Hematopoietic multipotent progenitor cell (in vitro differentiated cells): ENCODE measurements at places on chromosomes 3 and 15. TPM values are rescaled to one million over a fixed set of nuclear protein-coding genes. Genes with fewer than 3 reads are reported as not detected.

DNA sequence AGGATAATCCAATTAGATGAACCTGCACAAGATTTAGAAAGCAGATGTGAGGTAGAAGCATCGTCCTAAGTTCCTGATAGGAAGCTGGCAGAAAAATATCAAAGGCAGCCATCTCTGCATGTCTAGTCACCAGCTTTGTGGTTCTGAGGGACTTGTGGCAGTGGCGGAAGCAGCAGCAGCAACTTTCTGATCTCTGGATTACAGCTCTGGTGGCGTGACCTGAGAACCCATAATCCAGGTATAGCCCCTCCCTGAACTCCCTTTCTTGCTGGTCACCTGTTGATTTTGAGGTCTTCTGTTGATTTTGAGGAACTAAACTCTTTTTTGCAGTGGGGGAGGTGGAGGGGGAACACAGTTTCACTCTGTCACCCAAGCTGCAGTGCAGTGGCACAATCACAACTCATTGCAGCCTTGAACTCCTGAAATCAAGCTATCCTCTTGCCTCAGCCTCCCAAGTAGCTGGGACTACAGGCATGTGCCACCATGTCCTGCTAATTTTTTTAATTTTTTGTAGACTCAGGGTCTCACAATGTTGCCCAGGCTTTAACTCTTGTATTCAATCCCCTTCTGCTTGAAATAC lies 7.9 kb downstream of the FSIP1 start:
- no peak for DNase-seq

DNA sequence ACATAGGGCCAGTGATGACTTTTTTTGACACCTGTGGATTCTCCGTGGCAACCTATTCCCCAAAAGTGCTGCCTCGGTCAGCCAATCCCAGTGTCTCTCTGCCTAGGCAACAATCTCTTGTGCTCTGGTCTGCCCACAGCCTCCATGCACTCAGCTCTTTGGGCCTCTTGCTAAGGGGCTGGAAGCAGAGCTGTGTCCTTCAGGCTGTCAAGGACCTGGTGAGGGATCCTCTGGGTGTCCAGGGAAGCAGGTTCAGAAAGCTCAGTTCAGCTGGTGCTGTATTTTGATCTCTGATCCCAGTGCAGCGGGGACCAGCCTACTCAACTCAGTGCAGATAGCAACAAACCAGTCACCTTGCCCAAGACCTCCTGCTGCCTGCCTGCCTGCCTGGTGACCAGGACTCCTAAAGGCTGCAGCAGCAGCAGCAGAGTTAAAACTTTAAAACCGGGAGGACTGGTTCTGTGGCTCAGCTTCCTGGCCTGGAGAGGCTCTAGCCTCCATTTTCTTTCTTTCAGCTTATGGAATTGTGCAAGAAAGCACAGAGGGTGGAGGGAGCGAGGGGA lies 6.2 kb downstream of the PAK6 start:
- no peak for DNase-seq

DNA sequence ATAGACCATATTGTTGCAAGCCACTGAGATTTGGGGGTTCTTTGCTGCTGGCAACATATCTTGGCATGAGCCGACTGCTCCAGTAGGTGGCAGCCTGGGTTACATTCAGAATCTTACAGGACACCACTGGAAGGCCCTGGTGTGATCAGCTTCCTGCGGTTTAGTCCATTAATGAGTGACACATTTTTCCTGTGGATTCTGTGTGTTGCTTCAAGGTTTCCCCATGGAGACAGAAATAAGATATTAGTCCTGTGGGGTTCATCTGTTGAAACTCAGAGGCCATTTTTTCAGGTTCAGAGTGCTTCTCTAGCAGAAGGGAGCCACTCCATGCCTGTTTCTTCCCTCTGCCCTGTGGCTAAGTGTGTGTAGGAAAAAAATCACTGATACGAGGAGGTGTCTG lies 116.2 kb downstream of the MFSD1 start:
- DNase-seq, result no peak

DNA sequence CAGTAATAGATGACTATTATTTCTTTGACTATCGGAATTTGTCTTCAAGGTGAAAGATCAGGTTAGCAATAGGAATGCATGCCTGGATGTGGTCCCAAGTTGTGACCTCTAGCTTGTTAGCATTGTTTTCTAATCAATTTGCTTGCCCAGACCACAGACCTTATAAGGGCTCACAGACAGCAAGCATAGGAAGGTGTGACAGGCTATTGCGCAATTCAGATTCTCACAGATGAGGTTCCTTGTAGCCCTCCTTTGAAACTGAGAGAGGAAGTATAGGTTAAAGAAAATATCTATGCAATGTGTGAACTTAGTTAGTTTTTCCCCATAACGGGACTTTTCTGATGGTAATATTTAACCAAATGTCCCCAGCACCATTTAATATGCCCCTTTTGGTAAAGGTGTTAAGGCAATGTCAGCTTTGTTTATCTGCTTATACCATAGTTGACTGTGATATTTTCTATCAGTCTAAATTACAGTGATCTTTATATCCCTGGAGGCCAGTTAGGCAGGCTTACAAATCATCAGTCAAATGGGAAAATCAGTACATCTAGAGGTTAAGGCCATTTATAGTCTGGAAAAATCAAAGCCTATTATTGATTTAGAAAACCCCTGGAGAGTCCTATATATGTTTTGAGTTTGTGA lies 168.1 kb upstream of the MBNL1 start:
- no peak for DNase-seq

- no peak for DNase-seq
Observed at GRCh38 chr3:15438983-15439382, 11.6 kb downstream of the EAF1 start.

DNA sequence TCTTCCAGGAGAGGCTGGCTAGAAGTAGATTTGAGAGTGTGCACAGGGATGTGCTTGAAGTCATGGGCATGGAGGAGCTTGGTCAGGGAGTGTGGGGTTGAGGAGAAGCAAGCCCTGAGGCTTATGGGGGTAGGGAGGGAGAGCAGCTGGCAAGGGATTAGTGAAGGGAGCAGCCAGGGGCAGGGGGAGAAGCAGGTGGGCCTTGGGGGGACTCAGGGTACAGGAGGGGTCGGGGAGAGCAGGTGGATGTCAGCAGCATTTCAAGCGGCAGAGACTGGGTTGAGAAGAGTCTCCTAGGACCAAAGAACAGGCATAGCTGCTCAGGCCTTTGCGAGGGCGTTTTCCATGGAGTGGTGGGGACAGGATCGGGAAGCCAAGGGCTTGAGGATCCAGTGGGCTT lies 3.4 kb upstream of the LMAN1L start:
- DNase-seq, result no peak

GRCh38 chr15:51185213-51186159 lies 90.8 kb upstream of the TNFAIP8L3 start:
- no peak for DNase-seq

- no peak for DNase-seq
Observed at GRCh38 chr3:6351752-6352151, 509.2 kb upstream of the GRM7 start.

DNA sequence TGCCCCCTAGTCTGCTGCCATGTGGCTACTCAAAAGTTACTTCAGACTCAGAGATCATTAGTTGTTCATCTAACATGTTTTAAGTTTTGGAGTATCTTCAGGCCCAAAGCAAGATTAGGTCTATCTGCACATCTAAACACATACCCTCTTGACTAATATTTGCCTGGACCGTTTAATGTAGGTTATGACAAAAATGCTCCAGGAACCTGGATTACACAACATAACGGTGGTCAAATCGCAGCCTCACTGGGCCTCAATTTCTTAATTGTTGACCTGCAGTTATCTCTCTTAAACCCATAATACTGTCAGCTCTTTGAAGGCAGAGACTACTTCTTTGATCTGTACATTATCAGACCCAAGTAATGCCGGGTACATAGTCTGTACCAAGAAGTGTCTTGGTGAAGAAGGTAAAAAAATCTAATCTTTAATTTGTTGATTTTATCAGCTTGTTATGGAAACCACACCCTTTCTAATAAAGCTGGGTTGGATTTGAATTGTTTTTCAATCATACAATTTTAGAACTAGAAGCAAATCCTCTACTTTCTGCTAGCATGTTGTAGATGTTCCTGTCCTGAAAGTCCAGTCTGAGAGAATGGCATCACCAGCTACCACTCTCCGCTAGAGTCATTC lies 3.6 kb downstream of the SNRK start:
- no peak for DNase-seq

DNA sequence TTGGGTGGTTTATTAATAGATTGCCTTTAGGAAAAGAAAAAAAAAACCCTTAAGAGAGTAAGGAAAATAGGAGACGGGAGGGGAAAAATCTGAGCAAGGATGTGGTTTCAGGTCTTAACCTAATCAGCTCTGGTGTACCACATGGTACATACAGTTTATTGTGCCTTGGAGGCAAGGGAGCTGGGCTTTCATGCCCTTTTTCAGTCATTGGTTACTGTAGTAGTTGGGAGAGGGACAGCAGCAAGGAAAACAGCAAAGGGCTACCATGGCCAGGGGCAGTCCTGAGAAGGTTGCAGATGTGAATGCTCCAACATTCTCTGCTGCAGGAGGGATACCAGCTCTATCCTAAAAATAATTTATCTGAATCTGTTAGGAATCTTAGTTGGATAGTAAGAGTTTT lies 5.9 kb downstream of the CMC1 start:
- no peak for DNase-seq

DNA sequence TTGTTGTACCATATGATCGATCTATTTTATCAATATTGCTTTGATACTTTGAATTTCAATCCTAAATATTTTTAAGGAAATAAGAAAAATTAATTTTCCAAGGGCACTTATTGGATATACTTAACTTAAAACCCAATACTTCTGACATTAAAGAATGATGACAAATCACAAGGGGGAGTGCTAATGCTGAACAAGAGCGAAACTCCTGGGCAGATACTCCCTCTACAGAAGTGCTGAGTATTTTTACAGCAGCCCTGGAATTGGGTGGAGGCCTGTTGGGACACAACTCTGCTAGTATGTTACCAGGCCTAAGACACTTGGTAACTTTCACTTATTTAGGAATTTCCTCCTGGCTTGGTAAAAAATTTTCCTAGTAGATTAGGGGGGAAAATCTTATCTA lies 46.2 kb downstream of the DENND6A start:
- peak; percentile 26 for DNase-seq

DNA sequence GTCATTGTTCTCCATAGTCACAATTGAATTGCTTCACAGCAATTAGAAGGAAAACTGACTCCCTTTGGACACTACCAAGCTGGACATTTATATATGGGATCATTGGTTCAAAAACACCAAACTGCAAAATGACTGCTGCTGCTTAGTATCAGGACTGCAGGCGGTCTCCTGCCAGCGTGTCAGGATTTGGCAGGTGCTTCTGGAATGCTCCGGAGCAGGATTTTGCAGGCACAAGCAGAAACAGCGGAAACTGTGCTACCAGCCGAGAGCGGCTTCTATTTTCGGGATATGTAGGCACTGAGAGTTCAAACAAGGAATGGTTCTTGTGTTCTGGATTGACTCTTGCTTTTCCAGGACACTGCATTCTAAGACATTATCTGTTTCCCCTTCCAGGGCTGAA lies 95.5 kb downstream of the SSR3 start:
- DNase-seq, result no peak

- DNase-seq, result no peak
Observed at GRCh38 chr3:32193101-32193500, 45.4 kb upstream of the CMTM8 start.

DNA sequence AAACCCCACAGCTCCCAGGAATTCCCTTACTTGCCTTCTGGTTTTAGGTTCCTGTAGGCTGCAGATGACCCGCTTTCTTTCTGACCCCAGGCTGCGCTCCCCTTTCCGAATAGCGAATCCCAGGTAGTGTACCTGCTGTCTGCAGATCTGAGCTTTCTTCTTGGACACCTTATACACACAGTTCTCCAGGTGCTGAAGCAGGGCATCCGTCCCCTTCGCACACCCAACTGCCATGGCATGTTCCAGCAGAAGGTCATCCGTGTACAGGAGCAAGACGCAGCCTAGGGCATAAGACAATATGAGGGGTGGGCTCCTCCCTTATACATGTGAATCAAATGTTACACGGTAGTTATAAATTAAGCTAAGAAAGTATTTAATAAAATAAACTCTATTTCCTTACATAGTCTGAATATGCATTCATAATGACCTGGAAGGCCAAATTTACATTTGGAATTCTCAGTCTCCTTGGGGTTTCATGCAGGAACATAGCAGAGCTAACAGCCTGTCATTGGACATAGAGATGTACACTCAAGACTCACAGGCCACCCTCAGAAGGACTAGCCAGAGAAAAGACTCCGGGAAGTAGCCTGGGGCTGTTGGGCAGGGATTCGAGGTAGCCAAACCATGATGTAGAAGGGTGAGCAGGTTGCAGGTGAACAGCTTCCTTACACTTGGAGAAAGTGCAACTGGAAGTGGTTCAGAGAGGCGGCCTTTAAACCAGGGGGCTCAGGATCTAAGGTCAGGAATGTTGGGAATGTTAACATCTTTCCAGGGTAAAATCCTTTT lies 8.2 kb upstream of the DNAAF4 start:
- no peak for DNase-seq

GRCh38 chr3:146557745-146558144 lies 13.3 kb upstream of the PLSCR1 start:
- no peak for DNase-seq

DNA sequence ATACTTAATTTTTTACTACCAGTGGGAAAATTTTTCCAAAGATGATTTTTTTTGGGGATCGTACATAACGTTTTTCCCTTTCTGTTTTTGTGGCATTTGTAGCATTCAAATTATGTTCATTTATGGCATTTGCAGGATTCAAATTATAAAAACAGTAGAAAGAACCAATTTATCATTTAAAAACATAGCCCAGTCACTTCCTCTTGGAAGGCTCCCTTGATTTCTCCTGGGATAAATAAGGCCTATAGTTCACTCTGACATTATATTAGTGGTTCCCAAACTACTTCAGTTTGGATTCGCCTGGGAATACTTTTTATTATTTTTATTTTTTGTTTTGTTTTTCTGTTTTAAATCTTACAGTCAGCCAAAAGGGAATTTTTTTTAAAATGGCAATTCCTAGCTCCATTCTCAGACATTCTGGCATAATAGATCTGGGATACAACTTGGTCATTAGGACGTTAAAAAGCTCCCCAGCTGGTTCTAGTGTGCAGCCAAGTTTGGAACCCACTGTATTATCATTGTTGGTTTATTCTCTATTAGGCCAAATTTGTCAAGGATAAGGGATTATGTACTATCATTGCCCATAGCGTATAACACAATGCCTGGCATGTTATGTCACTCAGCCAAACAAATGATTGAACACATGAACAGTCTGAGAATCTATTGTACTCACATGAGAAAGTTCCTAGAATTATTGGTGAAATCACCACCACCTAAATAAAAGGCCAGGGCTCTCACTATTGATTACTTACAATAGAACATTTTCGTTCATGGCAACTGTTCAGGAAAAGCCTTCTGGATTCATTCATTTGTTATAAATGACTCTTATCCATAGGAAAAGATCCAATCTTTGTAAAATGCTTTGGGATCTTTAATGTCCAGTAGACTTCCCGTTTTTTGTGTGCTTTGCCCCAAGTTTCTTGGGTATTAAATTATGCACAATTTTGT lies 28.9 kb downstream of the RARB start:
- no peak for DNase-seq

- no peak for DNase-seq
Observed at GRCh38 chr3:151789853-151790463, 24.0 kb upstream of the AADAC start.

The CCR8 gene
- not detected for total RNA-seq
